ENCODE measurements at places on chromosomes 7 and 10. TPM values are rescaled to one million over a fixed set of nuclear protein-coding genes. Genes with fewer than 3 reads are reported as not detected.

- peaks cover 82% of the 10 kb centered on the region for H3K36me3 ChIP-seq
- no peak overlapping the region for H3K4me3 ChIP-seq
- H3K27ac ChIP-seq: peak overlapping the region; percentile 55
- no peak for DNase-seq
- H3K4me1 ChIP-seq: no peaks in the 10 kb centered on the region
Measured at GRCh38 chr10:124829447-124830115, 28.0 kb downstream of the ABRAXAS2 start.

- peak overlapping the region; percentile 55 for H3K27ac ChIP-seq
- peaks cover 26% of the 10 kb centered on the region for H3K4me1 ChIP-seq
- no peak overlapping the region for H3K4me3 ChIP-seq
- no peaks in the 10 kb centered on the region for H3K27me3 ChIP-seq
- peaks cover 85% of the 10 kb centered on the region for H3K36me3 ChIP-seq
Measured at GRCh38 chr10:3126741-3127346, 45.7 kb downstream of the PITRM1 start.

The CLRN3 gene
- not detected for total RNA-seq

- H3K4me1 ChIP-seq: no peaks in the 10 kb centered on the region
- H3K27ac ChIP-seq: no peak overlapping the region
- no peak for DNase-seq
- no peaks in the 10 kb centered on the region for H3K36me3 ChIP-seq
- H3K27me3 ChIP-seq: no peaks in the 10 kb centered on the region
Measured at GRCh38 chr10:27457261-27457945, 46.7 kb upstream of the RAB18 start.

DNA sequence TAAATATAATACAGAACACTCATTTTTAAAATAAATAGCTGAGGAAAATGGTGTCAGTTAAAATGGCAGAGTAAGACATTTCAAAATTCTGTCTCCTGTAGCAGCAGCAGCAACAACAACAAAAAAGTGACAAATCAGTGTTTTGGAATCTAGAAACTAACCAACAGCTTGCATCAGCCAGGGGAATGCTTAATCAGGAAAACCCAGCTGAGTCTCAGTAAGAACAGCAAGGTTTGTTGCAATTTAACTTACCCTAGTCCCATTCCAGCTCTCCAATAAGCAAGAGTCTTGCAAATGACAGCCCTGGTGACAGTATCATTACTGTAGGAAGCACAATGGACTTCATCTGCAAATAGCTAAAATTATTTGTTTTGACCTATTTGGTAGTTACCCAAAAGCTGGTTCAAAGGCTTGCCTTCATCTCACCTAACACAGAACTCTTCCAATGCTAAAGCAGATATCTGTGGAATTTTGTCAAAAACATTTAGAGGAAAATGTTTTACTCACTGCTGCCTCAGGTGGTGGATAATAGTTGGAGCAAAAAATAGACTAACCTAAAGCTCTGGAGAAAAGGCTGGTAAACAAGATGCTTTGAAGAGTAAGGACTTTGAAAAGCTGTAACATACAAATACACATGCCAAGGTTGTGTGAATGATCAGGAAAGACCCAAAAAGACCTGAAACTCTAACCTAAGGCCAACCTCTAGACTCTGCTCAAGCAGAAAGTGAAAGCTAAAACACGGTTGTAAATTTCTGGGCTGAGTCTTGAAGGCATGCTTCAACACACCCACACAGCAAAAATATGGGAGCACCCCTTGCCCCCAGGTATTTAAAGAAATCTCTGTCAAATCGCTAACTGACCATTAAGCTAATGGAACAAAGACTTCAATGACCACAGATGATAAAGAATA lies 9.9 kb upstream of the ARHGAP22 start:
- H3K4me1 ChIP-seq: no peaks in the 10 kb centered on the region
- no peak overlapping the region for H3K27ac ChIP-seq
- DNase-seq: no peak
- no peaks in the 10 kb centered on the region for H3K36me3 ChIP-seq
- no peaks in the 10 kb centered on the region for H3K27me3 ChIP-seq
- H3K4me3 ChIP-seq: no peak overlapping the region

GRCh38 chr7:114450431-114450830 lies 35.8 kb downstream of the FOXP2 start:
- no peaks in the 10 kb centered on the region for H3K27me3 ChIP-seq
- no peaks in the 10 kb centered on the region for H3K36me3 ChIP-seq
- peaks cover 8% of the 10 kb centered on the region for H3K4me1 ChIP-seq

The ADCYAP1R1 gene
- total RNA-seq: 31.1 TPM

- no peaks in the 10 kb centered on the region for H3K4me1 ChIP-seq
- DNase-seq: no peak
- peaks cover 5% of the 10 kb centered on the region for H3K36me3 ChIP-seq
- no peak overlapping the region for H3K4me3 ChIP-seq
- H3K27me3 ChIP-seq: no peaks in the 10 kb centered on the region
Measured at GRCh38 chr7:30524545-30524944, 19.9 kb upstream of the GGCT start.

DNA sequence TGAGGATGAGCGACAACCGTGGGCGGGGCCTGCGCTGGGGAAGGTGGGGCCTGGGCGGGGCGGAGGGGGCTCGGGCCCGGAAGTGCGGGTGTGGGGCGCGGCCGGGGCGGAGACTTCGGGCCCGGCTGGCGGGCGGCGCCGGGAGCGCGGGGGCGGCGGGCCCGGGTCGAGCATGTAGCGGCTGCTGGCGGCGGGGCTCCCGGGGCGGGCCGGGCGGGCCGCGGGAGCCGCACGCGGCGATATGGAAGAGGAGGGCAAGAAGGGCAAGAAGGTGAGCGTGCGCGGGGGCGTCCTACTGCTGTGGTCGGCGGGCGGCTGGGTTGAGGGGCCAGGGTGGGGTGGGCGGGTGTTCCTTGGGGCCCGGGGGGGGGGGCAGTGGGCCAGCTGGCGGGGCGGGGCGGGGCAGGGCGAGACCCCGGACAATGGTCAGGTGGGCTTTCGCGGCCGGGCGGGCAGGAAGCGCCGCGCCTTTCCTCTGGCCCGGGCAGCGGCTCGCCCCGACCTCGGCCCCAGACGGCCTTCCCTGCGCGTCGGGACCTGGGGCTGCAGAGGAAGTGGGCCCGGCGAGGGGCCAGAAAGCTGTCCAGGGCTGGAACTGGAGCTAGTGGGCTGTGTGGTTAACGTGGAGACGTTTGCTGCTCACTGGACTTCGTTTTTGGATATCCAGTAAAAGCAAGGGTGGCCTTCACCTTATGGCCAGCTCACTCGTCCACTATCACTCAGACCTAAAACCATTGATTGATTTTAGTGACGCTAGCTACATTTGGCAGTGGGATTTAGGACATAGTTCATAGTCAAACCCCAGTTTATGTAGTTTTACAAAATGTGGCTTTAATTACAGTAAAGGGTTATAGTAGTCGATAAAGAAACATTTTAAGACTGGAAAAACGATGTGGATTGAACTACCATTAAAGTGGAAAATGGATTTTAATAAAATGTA lies at the start of gene CCM2:
TSS of gene CCM2 (plus strand) at position 109 of the 940 bp plus-strand sequence. CDS start at position 242, 133 bp downstream.
- no peaks in the 10 kb centered on the region for H3K27me3 ChIP-seq
- peaks cover 16% of the 10 kb centered on the region for H3K4me1 ChIP-seq
- H3K4me3 ChIP-seq: peak within 1 kb of the TSS; percentile 93
- H3K27ac ChIP-seq: peak within 1 kb of the TSS; percentile 92
- no peak for DNase-seq

- H3K27me3 ChIP-seq: no peaks in the 10 kb centered on the region
- no peak overlapping the region for H3K4me3 ChIP-seq
- no peaks in the 10 kb centered on the region for H3K4me1 ChIP-seq
- H3K27ac ChIP-seq: no peak overlapping the region
- no peak for DNase-seq
Measured at GRCh38 chr7:9498303-9498702, 1064.9 kb downstream of the NXPH1 start.

DNA sequence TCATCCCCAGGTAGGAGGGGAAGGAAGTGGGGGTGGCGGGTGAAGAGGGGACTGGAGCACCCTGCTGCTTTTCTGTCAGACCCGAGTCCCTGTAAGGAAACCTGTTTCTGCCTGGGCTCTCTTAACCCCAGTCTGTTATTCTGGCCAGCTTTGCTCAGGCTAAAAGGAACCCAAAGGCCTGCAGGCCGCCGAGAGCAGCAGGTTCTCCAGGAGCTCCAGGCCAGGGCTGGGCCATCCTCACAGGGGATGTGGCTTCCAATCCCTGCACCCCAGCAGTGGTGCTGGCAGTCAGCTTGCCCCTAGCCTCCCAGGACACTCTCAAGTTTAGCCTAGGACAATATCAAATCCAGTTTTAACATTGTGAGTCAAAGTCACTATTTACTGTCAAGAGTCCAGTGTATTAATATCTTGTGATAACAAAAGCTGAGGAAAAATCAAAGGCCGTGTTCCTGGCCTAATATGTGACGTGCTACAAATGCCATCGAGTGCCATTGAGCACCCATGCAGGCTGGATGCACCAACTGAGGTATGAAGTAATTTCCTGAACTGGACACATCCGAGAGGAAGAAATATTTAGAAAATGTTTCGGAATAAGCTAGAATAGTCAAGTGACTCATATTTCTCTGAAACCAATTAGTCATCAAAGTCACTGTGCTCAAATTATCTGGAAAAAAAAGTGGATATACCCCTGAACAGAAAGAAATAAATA lies 7.0 kb downstream of the PKD1L1 start:
- H3K36me3 ChIP-seq: peaks cover 3% of the 10 kb centered on the region
- H3K4me3 ChIP-seq: no peak overlapping the region
- no peaks in the 10 kb centered on the region for H3K27me3 ChIP-seq
- peak overlapping the region; percentile 52 for H3K27ac ChIP-seq
- DNase-seq: no peak

GRCh38 chr7:139541600-139542307 lies 18.3 kb downstream of the CLEC2L start:
- H3K27ac ChIP-seq: no peak overlapping the region
- peaks cover 28% of the 10 kb centered on the region for H3K4me1 ChIP-seq
- DNase-seq: no peak
- no peaks in the 10 kb centered on the region for H3K27me3 ChIP-seq
- H3K36me3 ChIP-seq: no peaks in the 10 kb centered on the region

GRCh38 chr10:63583909-63584724 lies 62.9 kb downstream of the REEP3 start:
- no peak overlapping the region for H3K4me3 ChIP-seq
- peaks cover 65% of the 10 kb centered on the region for H3K4me1 ChIP-seq
- no peak overlapping the region for H3K27ac ChIP-seq
- no peaks in the 10 kb centered on the region for H3K36me3 ChIP-seq

DNA sequence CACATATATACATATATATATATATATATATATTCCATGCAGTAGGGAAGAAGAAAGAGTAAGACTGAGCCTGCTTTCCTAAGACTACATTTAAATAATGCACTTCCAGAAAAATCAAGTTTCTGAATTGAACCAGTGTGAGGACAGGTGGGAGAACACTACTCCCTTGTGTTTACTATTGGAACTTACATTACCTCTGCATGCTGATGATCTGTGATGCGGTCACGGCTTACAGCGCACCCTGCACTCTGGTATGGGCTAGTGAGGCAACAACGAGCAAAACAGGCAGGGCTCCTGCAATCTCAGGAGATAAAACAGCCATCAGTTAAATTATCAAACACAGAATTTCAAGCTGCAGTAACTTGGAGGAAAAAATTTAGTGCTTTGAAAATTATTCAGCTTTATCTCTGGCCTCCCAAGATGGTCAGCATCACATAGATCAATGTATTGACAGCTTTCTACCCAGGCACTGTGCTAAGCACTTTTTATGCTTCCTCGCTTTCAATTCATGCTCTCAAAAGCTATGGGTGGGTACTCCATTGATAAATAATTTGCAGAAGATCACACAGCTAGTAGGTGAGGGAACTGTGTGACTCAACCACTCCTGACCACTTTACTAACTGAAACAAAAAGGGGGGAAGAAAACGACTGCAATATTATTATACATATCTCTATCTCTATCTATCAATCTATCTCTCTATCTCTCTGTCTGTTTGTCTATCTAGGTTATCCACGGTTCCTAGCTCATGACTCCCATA lies 20.5 kb upstream of the SLC16A12 start:
- no peak overlapping the region for H3K27ac ChIP-seq
- no peak overlapping the region for H3K4me3 ChIP-seq
- no peaks in the 10 kb centered on the region for H3K27me3 ChIP-seq
- DNase-seq: no peak
- H3K36me3 ChIP-seq: no peaks in the 10 kb centered on the region
- peaks cover 7% of the 10 kb centered on the region for H3K4me1 ChIP-seq

The TDRD1 gene
- 0.11 TPM for total RNA-seq

DNA sequence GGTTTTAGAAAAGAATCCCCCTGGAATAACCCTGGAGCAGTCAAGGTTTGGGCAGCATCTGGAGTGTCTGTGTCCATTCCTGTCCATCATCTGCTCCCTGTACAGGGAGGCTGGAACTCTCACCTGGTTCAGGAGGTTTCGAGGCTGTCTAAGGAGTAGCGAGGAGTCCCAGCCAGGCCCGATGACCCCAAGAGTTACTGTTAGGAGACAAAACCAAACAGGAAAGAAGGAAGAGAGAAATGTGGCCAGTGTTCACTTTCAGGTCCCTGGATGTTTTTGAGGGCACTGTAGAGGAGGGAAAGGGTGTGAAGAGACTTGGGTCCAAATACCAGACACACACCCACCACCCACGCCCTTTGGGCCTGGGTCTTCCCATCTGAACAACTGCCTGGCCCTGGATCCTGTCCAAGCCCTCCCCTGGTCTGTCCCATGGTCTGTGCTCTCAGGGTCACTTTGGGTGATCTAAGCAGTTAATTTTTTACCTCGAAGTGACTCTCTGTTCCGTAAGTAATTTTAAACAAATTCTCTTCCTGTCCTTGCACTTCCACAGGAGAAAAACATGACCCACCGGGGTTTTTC lies 117.1 kb downstream of the ZMIZ1 start:
- peaks cover 99% of the 10 kb centered on the region for H3K4me1 ChIP-seq
- H3K4me3 ChIP-seq: no peak overlapping the region
- H3K27ac ChIP-seq: peak overlapping the region; percentile 67
- H3K36me3 ChIP-seq: peaks cover 14% of the 10 kb centered on the region

The SLC26A3 gene
- 8.7 TPM for total RNA-seq

DNA sequence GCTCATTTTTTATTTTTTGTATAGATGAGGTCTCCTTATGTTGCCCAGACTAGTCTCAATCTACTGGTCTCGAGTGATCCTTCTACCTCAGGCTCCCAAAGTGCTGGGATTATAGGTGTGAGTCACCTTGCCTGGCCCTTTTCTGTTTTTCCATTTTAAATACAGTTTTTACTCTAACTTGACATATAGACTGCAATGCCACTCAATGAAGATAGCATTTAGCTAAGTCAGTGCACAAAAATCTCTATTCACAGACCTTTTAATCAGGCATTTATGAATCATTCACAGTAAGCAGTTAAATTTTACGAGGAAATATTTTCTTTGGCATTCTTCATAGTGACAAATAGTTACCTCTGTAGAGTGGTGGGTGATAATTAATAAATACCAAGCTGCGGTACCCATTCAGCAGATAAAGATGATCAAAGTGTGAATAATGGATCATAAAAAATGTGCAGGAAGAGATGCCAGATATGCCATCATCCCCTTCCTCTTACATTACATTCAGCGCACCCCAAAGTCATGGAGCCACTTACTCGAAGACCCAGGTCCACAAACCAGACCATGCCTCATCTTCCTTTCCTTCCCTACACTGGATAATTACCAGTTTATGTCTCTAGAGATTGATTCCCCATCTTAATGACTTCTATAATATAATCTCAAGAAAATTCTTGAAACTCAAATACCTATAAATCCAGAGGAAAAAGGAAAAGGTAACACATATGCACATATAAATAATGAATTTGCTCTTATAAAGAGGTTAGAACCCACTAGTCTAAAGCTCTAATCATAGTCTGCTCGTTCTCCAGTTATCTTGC lies 56.0 kb downstream of the UBE2H start:
- H3K27me3 ChIP-seq: no peaks in the 10 kb centered on the region
- DNase-seq: no peak
- H3K36me3 ChIP-seq: peaks cover 5% of the 10 kb centered on the region
- H3K4me1 ChIP-seq: peaks cover 28% of the 10 kb centered on the region
- H3K4me3 ChIP-seq: no peak overlapping the region

The ERVW-1 gene
- total RNA-seq: not detected

Data from esophagus muscularis mucosa (tissue), 4 donors.